ENCODE measurements at places on chromosomes 6 and 20. TPM values are rescaled to one million over a fixed set of nuclear protein-coding genes. Genes with fewer than 3 reads are reported as not detected.

GRCh38 chr6:170383466-170384035, 77.0 kb downstream of the FAM120B start:
- H3K27ac ChIP-seq: no peak overlapping the region
- H3K4me1 ChIP-seq: peaks cover 14% of the 10 kb centered on the region
- H3K36me3 ChIP-seq: peaks cover 9% of the 10 kb centered on the region

DNA sequence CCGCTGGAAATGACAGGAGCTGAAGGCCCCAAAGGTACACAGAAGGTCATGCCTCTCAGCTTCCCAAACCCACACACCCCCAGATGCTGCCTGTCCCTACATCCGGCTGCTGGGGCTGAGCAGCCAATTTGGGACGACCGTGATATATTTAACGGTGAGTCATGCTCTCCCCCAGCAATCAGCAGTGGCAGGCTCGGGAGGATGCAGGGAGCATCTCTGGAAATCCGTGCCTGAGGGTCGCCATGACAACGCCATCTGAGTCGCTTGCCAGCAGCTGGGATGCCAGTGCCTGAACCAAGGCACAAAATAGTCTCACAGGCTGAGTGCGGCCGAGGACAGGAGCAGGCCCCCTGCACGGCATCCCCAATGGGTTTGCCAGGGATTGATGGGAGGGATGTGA, 57.9 kb downstream of the KCNB1 start:
- DNase-seq: no peak
- no peaks in the 10 kb centered on the region for H3K27me3 ChIP-seq
- peaks cover 70% of the 10 kb centered on the region for H3K4me1 ChIP-seq
- H3K4me3 ChIP-seq: no peak overlapping the region

DNA sequence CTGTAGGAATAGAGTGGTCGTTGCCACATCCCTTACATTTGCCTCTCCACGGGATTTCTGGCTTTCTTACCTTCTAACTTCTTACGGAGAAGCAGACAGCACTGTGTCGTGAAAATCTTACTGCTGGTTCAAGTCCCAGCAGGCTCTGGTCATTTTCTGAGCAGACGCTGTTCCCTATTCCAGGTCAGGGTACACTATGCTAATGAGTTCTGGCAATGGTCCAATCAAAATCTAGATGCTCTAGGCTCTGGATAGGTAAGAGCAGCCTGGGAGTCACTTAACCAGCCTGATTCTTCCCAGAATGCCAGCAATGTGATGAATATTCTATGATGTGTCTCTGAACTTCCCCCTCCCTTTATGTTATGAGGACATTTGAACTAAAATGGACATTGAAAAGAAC, at the start of gene GCM1:
GCM1 (minus strand) TSS at position 158 of the 400 bp plus-strand sequence. CDS start 3,209 bp downstream, outside the sequence.
- no peak within 1 kb of the TSS for H3K4me3 ChIP-seq
- H3K36me3 ChIP-seq: no peaks in the 10 kb centered on the region
- H3K27me3 ChIP-seq: peaks cover 5% of the 10 kb centered on the region
- no peaks in the 10 kb centered on the region for H3K4me1 ChIP-seq

- H3K27ac ChIP-seq: no peak overlapping the region
- H3K36me3 ChIP-seq: peaks cover 15% of the 10 kb centered on the region
- no peak overlapping the region for H3K4me3 ChIP-seq
- peaks cover 20% of the 10 kb centered on the region for H3K4me1 ChIP-seq
Measured at GRCh38 chr20:35196313-35196712, 24.4 kb downstream of the PROCR start.

GRCh38 chr6:41200901-41201763, at the start of gene TREML2:
TSS of gene TREML2 (minus strand) at chr6:41201149. CDS start at chr6:41201008, 141 bp downstream.
- no peak for DNase-seq
- no peak within 1 kb of the TSS for H3K4me3 ChIP-seq
- no peaks in the 10 kb centered on the region for H3K36me3 ChIP-seq
- no peaks in the 10 kb centered on the region for H3K4me1 ChIP-seq
- H3K27ac ChIP-seq: no peak within 1 kb of the TSS

- no peak overlapping the region for H3K4me3 ChIP-seq
- H3K27ac ChIP-seq: no peak overlapping the region
- H3K36me3 ChIP-seq: no peaks in the 10 kb centered on the region
- H3K4me1 ChIP-seq: peaks cover 24% of the 10 kb centered on the region
- no peaks in the 10 kb centered on the region for H3K27me3 ChIP-seq
- no peak for DNase-seq
Measured at GRCh38 chr6:158564243-158565121, 4.6 kb downstream of the TMEM181 start.

The ARFGEF3 gene
- total RNA-seq: 2.0 TPM

The C6orf52 gene
- 1.5 TPM for total RNA-seq

DNA sequence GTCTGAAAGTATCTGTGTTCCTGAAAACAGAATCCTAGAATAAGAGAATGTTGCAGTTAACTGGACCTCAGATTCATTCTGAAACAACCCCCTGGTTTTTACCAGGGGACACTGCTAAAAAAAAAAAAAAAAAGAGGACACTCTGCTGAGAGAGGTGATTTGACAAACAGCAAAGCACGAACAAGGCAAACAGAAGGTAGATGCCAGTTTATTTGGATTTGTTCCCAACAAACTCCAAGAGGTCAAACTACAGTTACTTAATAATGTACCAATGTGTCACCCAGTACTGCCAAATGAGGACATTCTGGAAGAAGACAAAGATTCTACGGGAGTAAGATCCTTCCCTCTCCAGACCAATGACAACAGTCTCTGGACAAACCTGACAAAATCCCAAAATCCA, 40.6 kb upstream of the SLC22A16 start:
- no peaks in the 10 kb centered on the region for H3K36me3 ChIP-seq
- DNase-seq: no peak
- no peak overlapping the region for H3K4me3 ChIP-seq
- peaks cover 4% of the 10 kb centered on the region for H3K27me3 ChIP-seq

GRCh38 chr6:167649476-167649875, 177.2 kb upstream of the AFDN start:
- no peak for DNase-seq
- H3K27ac ChIP-seq: no peak overlapping the region
- no peaks in the 10 kb centered on the region for H3K36me3 ChIP-seq
- H3K4me3 ChIP-seq: no peak overlapping the region
- no peaks in the 10 kb centered on the region for H3K27me3 ChIP-seq
- H3K4me1 ChIP-seq: peaks cover 19% of the 10 kb centered on the region

DNA sequence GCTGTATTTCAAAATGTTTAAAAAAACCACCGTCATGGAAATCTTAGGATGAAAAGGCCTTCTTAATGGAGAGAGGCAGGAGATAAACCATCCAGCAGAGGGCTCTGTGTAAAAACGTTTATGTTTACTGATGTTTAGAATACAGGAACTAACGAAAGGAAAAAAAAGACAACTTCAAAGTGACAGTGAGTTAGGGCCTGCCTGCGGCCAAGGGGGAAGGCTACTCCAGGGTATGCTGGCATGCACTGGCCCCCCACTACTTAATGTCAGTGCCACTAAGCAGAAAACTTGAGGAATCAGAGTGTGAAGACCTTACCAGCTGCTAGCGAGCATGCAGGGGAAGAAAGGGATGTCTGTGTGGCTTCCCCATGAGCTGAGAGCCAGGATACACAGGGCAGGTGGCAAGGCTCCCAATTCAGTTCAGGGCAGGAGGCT, 47.7 kb downstream of the AKAP7 start:
- no peaks in the 10 kb centered on the region for H3K27me3 ChIP-seq
- H3K4me3 ChIP-seq: no peak overlapping the region
- H3K4me1 ChIP-seq: no peaks in the 10 kb centered on the region
- H3K36me3 ChIP-seq: peaks cover 27% of the 10 kb centered on the region
- no peak overlapping the region for H3K27ac ChIP-seq

DNA sequence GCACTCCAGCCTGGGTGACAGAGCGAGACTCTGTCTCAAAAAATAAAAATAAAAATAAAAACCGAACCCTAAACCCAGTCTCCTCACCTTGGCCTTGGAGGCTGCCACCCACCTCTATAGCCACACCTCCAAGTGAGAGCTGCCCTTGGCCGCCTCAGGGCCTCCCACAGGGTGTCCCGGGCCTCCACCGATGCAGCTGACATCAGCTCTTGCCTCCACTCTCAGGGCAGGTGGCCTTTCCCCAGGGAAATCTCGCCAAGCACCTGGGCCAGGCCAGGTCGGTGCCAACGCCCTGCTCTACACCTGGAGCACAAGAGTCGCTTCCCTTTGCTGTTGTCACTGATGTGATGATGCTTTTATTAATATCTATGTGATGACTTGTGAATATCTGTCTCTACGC, 8.9 kb upstream of the MYL9 start:
- no peak overlapping the region for H3K27ac ChIP-seq
- H3K36me3 ChIP-seq: peaks cover 13% of the 10 kb centered on the region
- H3K27me3 ChIP-seq: no peaks in the 10 kb centered on the region
- DNase-seq: no peak
- no peak overlapping the region for H3K4me3 ChIP-seq

DNA sequence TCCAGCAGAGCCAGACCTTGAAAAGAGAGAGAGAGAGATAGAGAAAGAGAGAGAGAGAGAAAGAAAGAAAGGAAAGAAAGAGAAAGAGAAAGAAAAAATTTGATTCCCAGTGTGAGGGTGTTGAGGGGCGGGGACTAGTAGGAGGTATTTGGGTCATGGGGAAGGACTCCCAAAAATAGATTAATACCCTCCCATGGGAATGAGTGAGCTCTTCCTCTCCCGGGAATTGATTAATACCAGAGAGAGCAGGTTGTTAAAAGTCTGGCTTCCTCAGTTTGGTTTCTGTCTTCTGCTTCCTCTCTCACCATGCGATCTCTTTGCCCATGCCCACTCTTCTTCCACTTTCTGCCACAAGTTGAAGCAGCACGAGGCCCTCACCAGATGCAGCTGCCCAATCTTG, 28.8 kb upstream of the CFAP206 start:
- no peak for DNase-seq
- no peak overlapping the region for H3K27ac ChIP-seq
- H3K4me3 ChIP-seq: no peak overlapping the region
- H3K36me3 ChIP-seq: no peaks in the 10 kb centered on the region
- no peaks in the 10 kb centered on the region for H3K4me1 ChIP-seq
- H3K27me3 ChIP-seq: no peaks in the 10 kb centered on the region

DNA sequence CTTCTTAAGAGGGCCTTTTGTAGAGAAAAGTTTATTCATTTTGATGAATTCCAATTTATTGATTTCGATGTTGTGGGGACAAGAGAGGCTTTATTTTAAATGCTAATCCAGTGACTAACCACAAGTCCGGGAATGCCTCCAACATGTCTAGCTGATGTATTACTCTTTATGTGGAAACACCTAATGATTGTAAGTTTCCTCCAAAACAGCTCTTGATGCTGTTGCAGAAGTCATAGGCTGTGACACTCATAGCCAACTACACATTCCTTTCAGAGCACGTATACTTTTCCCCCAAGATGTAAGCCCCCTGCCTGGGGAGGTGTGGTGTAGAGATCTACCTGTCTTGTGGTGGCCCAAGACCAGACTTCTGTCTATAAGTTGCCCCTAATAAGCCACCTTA, 61.3 kb upstream of the RNF24 start:
- no peaks in the 10 kb centered on the region for H3K27me3 ChIP-seq
- no peak for DNase-seq
- H3K27ac ChIP-seq: no peak overlapping the region

The SSR1 gene
- total RNA-seq: 53.4 TPM

The HLA-DQB1 gene
- total RNA-seq: 2.0 TPM

- H3K4me3 ChIP-seq: no peak overlapping the region
- H3K36me3 ChIP-seq: peaks cover 52% of the 10 kb centered on the region
- no peaks in the 10 kb centered on the region for H3K27me3 ChIP-seq
- H3K27ac ChIP-seq: no peak overlapping the region
Measured at GRCh38 chr6:157879034-157879872, 56.2 kb downstream of the SNX9 start.

The DLK2 gene
- total RNA-seq: 3.3 TPM

The CNR1 gene
- total RNA-seq: 0.66 TPM

- no peak overlapping the region for H3K27ac ChIP-seq
- DNase-seq: no peak
- no peaks in the 10 kb centered on the region for H3K27me3 ChIP-seq
Measured at GRCh38 chr6:107655864-107656263, 165.9 kb downstream of the SOBP start.

DNA sequence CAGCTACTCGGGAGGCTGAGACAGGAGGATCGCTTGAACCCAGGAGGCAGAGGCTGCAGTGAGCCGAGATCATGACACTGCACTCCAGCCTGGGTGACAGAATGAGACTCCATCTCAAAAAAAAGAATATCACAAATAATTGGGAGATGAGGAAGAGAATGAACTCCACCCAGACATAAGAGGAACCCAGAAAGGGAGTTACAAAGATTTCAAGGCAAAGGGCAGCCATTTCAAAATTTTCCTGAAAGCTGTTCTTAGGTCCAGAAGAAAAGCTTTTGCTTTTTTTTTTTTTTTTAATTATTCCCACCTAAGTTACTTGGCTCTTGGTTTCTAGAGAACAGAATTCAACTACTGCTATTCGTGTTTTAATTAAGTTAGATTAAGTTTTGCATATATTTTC, 23.8 kb downstream of the MYB start:
- no peak for DNase-seq
- H3K4me3 ChIP-seq: no peak overlapping the region
- no peaks in the 10 kb centered on the region for H3K36me3 ChIP-seq
- H3K27ac ChIP-seq: no peak overlapping the region
- H3K4me1 ChIP-seq: no peaks in the 10 kb centered on the region

- no peak overlapping the region for H3K27ac ChIP-seq
- H3K4me3 ChIP-seq: no peak overlapping the region
- no peaks in the 10 kb centered on the region for H3K36me3 ChIP-seq
- H3K27me3 ChIP-seq: peaks cover 6% of the 10 kb centered on the region
- DNase-seq: no peak
Measured at GRCh38 chr6:10033223-10033829, 381.5 kb downstream of the TFAP2A start.

- no peaks in the 10 kb centered on the region for H3K4me1 ChIP-seq
- no peak for DNase-seq
- no peaks in the 10 kb centered on the region for H3K36me3 ChIP-seq
- peaks cover 48% of the 10 kb centered on the region for H3K27me3 ChIP-seq
- H3K4me3 ChIP-seq: no peak overlapping the region
- H3K27ac ChIP-seq: no peak overlapping the region
Measured at GRCh38 chr6:106466211-106466610, 105.7 kb downstream of the CRYBG1 start.

- no peak for DNase-seq
- peaks cover 17% of the 10 kb centered on the region for H3K27me3 ChIP-seq
- peak overlapping the region; percentile 28 for H3K27ac ChIP-seq
- no peak overlapping the region for H3K4me3 ChIP-seq
Measured at GRCh38 chr20:4225745-4226144, 210.4 kb upstream of the RNF24 start.

The RIMS1 gene
- 0.93 TPM for total RNA-seq

- H3K36me3 ChIP-seq: no peaks in the 10 kb centered on the region
- H3K4me3 ChIP-seq: no peak overlapping the region
- no peak overlapping the region for H3K27ac ChIP-seq
- DNase-seq: no peak
- no peaks in the 10 kb centered on the region for H3K4me1 ChIP-seq
Measured at GRCh38 chr20:2416541-2417212, 36.0 kb downstream of the TGM6 start.

DNA sequence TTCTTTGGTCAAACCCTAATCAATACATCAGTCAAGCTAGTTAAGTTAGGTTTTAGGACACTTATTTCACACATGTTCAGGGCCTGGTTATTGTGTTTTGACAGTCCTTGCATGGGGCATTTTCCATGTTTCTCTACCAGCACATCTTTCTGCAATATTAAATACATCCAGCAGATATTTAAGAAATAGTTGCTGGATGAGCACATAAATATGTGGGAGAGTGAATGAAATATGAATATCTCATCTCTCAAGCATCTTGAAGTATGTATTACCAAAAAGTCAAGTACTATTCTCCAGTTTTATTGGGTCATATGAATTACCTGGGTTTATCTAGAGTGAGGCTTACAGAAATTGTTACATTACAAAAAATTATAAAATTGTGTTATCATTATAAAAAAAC, 621.9 kb upstream of the GJE1 start:
- H3K4me1 ChIP-seq: no peaks in the 10 kb centered on the region
- no peaks in the 10 kb centered on the region for H3K27me3 ChIP-seq
- H3K36me3 ChIP-seq: no peaks in the 10 kb centered on the region
- H3K4me3 ChIP-seq: no peak overlapping the region
- no peak overlapping the region for H3K27ac ChIP-seq
